ENCODE measurements at places on chromosomes 6 and 20.

GRCh38 chr6:170074435-170074834 is 216.4 kb downstream of the DLL1 start:
- no peak for DNase-seq

GRCh38 chr6:80425089-80425823 is 318.8 kb downstream of the BCKDHB start:
- DNase-seq, result no peak

DNA sequence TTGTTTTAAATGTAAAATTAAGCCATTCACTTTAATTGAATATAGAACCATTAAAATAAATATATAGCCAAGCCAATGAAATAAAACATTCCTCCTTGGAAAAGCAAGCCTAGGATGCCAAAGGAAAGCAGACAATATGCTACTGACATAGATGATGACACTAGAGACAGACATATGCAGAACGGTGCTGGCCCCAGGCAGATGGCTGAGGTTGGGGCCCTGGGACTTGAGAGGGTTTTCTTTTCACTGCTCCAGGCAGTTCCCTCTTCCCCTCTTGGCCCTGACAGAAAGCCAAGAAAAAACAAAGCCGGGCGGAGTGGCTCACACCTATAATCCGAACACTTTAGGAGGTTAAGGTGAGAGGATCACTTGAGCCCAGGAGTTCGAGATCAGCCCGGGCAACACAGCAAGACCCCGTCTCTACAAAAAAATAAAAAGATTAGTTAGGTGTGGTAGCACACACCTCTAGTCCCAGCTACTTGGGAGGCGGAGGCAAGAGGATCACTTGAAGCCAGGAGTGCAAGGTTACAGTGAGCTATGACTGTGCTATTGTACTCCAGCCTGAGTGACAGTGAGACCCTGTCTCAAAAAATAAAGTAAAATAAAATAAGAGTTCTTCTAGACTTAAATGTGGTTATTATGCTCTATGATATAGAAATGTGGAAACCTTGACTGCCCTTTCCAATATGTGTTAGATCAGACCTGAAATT is 31.2 kb downstream of the FASTKD5 start:
- DNase-seq, result no peak

GRCh38 chr6:116876635-116877611 is at the start of gene RFX6:
TSS of gene RFX6 (plus strand) at chr6:116877242. CDS start at chr6:116877276, 34 bp downstream.
- DNase-seq, result no peak

- DNase-seq, result no peak
Measured at GRCh38 chr20:50824137-50824536, 29.3 kb downstream of the BCAS4 start.

- DNase-seq, result no peak
Measured at GRCh38 chr6:108795814-108796213, 52.4 kb upstream of the ARMC2 start.
